ENCODE measurements at places on chromosomes 11 and 22. TPM values are rescaled to one million over a fixed set of nuclear protein-coding genes. Genes with fewer than 3 reads are reported as not detected.

The LDHA gene
- polyA plus RNA-seq: 321 TPM

GRCh38 chr11:130515829-130516553 is 67.5 kb downstream of the ADAMTS15 start:
- H3K4me1 ChIP-seq: no peaks in the 10 kb centered on the region
- H3K36me3 ChIP-seq: no peaks in the 10 kb centered on the region
- no peak for DNase-seq
- H3K27ac ChIP-seq: no peak overlapping the region
- no peaks in the 10 kb centered on the region for H3K27me3 ChIP-seq

GRCh38 chr11:71164621-71165020 is 87.8 kb downstream of the SHANK2 start:
- DNase-seq: no peak
- no peaks in the 10 kb centered on the region for H3K27me3 ChIP-seq
- H3K4me3 ChIP-seq: no peak overlapping the region
- H3K4me1 ChIP-seq: no peaks in the 10 kb centered on the region

DNA sequence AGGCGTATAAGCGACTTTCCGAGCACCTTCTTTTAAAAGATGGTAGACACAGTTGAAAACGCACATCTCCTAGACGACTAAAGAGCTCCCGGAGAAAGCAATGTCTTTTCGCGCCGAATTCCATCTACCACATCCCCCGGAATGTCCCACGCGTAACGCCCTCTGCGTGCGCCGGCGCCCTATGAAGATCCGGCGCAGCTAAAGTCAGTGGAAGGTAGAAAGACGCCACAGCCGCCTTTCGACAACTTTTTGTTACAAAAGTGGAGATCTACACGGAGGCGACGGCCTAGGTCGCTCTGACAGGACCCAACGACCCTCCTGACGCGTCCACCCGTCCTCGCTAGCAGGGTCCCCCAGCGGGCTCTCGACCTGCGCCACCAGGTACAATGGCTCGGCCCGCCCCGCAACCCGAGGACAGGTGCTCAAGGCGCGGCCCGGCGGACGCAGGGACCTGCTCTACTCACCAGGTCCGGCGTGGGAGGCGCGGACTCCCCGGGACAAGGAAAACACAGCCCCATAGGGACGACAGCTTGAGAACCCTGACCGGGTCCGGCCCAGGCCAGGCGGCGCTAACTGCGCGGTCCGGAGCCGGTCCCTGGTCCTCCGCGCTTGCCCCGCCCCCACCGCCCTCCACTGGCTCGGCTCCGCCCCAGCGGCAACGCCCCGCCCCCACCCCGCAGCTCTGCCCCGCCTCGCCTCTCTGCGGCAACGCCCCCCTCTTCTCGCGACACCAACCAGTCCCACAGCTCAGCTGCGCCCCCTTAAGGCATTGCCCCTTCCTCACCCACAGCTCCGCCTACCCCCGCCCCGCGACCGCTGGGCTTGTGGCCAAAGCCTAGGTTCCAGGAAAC is at the start of gene SVIP:
TSS of gene SVIP (minus strand) at position 571 of the 851 bp plus-strand sequence. CDS start at position 518, 53 bp downstream.
- no peaks in the 10 kb centered on the region for H3K27me3 ChIP-seq
- peak within 1 kb of the TSS; percentile 88 for H3K4me3 ChIP-seq
- DNase-seq: peak; percentile 92

GRCh38 chr11:29368126-29368525 is 648.7 kb downstream of the KCNA4 start:
- no peak overlapping the region for H3K4me3 ChIP-seq
- H3K27ac ChIP-seq: no peak overlapping the region
- no peaks in the 10 kb centered on the region for H3K4me1 ChIP-seq
- H3K27me3 ChIP-seq: no peaks in the 10 kb centered on the region

The PKDREJ gene
- not detected for polyA plus RNA-seq

DNA sequence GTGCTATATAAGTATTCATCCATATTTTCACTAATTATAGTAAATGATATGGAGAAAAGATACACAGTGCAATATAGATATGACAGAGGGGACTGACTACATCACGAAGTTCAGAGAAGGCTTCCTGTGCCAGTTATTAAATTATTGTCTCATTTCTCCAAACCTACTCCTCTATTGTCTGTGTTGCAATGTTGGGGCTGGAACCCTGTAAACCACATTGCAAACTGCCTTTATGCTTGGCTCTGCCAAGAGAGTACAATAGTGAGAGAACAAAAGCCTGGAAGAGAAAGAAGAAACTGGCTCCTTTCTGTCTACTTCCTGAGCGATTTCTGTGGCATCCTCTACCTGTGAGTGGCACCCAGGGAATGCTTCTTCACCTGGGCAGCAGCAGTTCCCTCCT is 46.4 kb downstream of the ME3 start:
- DNase-seq: no peak
- H3K4me1 ChIP-seq: no peaks in the 10 kb centered on the region
- H3K4me3 ChIP-seq: no peak overlapping the region
- H3K27ac ChIP-seq: no peak overlapping the region

All from naive thymus-derived CD4-positive, alpha-beta T cell (primary cell).